Gastrocnemius medialis (tissue), 4 donors: ENCODE measurements at places on chromosomes 3 and 15. TPM values are rescaled to one million over a fixed set of nuclear protein-coding genes. Genes with fewer than 3 reads are reported as not detected.

ZDHHC23 gene
- total RNA-seq = 3.4 TPM

GRCh38 chr15:42279234-42279723 is 6.0 kb upstream of the TMEM87A start:
- DNase-seq = no peak

DNA sequence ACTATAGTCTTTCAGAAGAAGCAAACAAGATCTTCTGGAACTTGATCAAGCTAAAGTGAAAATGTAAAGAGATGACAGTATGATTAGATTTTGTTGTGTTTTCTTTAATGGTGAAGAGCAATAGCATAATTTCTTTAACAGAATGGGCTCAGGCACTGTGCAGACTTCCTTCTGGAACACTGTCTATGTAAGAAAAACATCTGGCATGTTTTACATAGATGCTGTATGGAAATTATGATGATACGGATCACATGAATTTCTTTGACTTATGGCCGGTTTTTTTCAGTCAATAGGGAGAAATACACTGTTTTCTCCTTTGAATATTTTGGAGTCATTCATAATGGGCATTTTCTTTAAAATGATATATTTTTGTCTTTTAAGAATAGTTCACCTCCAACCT is 42.6 kb downstream of the PHLDB2 start:
- no peak for DNase-seq

DNA sequence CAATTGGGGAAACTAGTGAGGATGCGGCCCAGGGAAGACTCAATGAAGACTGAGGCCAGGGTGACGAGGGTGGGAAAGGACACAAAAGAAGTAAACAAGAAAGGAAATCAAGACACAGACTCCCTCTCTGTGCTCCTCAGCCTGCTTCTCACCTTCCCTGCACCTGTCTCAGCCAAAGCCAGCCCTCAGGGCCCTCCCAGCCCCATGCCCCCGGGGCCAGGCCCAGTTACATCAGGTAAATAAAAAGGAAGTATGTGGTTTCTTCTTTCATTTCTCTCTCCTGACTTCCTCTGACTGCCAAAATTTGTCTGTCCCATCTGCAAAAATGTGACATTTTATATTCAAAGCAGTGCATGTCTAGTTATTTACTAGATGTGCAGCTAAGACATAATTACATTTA is 328.0 kb downstream of the UACA start:
- DNase-seq = no peak

- DNase-seq = no peak
Observed at GRCh38 chr3:174639970-174640369, 219.2 kb upstream of the NAALADL2 start.

THBS1 gene
- 99.0 TPM for total RNA-seq
